GM13977 (cell line): ENCODE measurements at places on chromosomes 13 and 19.

GRCh38 chr19:14763497-14764145 lies 14.7 kb downstream of the ADGRE2 start:
- DNase-seq = no peak

DNA sequence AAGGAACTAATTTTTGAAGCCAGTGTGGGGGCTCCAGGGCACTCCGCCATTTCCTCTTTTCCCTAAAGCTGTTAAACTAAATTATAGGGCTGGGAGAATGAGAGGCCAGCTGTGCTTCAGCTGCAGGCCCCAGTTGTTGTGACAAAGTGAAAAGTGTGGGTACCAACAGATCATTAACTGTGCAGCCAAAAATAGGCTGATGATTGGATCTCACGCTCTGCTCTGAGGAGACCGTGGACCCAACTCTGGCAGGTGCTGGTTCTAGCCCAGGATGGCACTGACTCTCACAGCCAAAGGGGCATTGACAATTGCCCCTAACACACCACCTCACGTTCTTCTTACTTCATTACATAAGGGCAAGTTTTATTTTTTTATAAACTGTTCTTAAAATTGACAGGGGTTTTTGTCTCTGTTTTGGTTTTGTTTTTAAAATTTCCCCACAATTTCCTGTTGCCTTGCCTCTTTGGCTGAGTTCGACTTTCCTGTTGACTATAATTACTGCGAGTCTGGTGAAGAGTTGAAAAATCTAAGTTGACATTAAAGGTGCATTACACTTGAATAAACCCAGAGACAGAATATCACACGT lies 391.0 kb downstream of the FGF9 start:
- peak; percentile 39 for DNase-seq

- no peak for DNase-seq
Measured at GRCh38 chr19:4295972-4296771, 6.0 kb downstream of the TMIGD2 start.

GRCh38 chr19:50705422-50706019 lies 14.1 kb downstream of the SHANK1 start:
- peak; percentile 87 for DNase-seq

GRCh38 chr19:51295382-51296126 lies 15.9 kb upstream of the IGLON5 start:
- no peak for DNase-seq
